Astrocyte of the cerebellum (primary cell): ENCODE measurements at places on chromosomes 6 and 20.

DNA sequence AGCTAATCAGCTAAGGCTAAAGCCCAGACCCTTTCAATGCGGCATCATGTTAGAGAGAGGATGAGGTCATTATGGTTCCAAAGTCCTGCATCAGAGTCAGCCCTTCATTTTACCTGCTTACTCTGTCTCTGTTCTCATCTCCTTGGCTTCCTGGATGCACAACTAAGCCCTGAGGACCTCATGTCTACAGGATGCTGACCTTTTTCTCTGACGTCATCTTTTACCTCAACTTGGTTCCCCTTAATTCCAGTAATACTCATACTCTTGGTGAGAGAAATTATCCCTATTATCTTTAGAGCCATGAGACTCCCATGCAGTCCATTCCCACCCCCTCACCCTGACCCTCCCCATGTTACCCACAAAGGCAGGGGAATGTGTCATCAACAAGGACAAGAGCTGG is 636.5 kb upstream of the CHD6 start:
- DNase-seq, result no peak

DNA sequence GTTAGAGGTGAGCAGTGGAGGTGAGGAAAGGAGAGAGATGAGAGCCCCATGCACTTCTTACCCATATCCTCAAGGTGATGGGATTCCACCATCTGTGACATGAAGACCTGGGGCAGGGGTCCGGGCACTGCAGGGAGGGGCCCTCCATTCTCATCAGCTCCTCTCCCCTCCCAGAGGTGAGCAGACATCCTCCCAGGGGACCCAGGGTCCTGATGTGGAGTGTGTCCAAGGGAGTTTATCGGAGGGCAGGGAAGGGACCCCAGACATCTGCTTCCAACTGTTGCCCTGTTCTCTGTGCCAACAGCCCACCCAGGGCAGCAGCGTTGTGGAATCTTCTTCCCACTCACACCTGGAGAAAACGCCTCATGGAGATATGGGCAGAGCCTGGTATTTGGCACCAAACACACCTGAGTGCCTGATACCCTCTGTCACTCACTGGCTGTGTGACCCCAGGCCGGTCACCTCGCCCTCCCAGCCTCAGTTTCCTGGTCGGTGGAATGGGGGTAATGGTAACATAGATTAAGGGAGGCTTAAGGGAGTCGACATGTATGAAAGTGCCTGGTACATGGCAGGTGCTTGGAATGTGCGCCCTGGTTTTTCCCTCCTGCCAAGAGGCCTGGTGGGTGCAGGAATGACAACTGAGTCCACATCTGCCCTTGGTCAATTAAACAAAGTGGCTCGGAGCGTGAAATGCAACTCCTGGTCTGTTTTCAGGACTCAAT is 227.9 kb downstream of the PREX1 start:
- no peak for DNase-seq

- no peak for DNase-seq
These were observed 79.2 kb downstream of the CBFA2T2 start for GRCh38 chr20:33568868-33569801.

- DNase-seq, result no peak
These were observed 49.1 kb downstream of the DACT2 start for GRCh38 chr6:168270274-168271172.

DNA sequence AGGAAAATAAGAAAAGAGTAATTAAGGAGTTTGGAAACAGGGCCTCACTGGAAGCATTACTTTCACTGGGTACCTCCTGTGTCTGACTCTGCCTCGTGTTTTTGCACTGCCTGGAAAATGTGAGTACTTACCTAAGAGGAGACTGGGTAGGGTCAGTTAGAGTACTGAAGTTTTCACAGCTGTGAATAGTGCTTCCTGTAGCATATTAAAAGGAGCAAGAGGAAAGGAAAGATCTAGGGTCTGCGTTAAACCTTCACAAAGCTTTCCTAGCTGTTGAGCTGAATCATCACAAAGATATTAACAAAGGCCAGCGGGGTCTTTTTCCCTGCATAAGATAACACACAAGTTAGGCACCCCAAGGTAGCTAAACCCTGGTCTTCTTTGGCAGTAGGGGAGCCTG is 82.3 kb downstream of the MLIP start:
- DNase-seq, result no peak

DNA sequence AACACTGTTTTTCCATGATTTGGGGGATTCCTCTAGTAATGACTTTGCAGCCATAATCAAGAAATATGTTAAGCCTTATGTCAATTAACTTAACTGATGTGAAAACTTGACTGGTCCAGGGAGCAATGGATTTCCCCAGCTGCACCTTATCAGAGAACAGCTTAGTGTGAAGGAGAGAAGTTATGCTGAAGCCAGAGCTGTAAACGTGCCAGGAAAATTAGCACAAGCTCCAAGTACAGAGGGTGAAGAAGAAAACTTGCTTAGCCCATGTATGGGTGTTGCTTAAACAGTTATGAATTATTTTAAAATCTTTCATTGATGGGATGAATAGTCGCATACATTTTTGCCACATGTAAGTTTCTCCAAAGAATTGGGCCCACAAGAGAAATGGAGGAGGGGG is 214.9 kb upstream of the RNF217 start:
- no peak for DNase-seq
